Stimulated activated CD4-positive, alpha-beta T cell treated with anti-CD3 and anti-CD28 coated beads, Interleukin-1b, Interleukin-23, amount 100 ng/mL, for 4 hours (primary cell): ENCODE measurements at places on chromosomes 7 and 10.
A peak's percentile ranks its signal among the peaks of the same experiment; 100 is the strongest.

DNA sequence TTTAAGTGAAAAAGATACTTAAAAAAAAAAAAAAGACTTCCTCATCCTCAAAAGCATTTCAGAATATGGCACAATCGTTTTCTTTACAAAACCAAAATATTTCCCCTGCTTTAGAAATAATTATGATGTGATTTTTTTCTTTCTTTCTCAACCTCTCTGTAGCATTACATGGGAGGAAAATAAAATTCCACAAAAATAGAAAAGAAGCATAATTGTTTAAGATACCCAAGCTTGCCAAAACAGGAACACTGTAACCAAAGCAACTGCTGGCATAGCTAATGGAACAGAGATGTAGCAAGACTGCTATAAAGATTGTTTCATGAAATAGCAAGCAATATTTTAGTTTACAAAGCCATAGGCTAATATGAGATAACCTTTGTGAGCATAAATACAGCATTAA, 75.6 kb upstream of the GPR22 start:
- DNase-seq: no peak

DNA sequence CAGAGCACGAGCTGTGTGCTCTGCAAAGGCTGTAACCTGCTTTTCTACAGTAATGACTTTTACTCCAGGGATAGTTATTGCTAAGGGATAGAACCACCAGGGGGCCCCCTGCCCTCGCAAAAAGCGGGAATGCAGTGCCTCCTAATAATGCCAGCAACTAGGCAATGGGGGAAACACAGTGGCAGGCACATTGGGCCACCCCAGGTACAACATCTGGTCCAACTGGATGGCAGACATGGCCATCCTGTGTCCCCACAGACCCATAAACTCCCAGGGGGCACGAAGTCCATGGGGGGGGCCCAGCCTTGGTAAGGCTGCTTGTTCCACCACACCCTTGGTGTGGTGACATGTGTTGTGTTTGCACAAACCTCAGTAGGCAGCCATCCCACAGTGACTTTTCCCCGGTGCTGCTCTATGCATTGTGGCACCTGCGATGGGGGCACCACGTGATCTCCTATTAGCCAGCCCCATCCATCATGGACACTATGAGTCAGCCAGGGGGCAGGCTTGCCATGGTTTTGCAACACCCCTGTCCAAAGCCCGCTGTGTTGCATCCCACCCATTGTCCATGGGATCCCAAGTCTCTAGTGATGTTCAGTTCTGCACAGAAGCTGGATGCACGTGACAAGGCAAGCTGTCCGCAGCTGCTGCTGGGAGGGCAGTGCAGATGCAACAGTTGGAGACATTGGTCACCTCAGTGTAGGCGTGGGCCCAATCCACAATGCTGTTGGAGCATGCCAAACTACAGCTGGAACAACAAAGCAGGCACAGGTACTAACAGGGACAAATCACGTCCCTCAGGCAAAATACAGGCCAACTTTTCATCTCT, 84.0 kb downstream of the ANLN start:
- peak; percentile 3 for DNase-seq

GRCh38 chr7:134315679-134316538, 821 bp downstream of the SLC35B4 start:
- DNase-seq: peak; percentile 7

GRCh38 chr10:100838986-100839385, 73.8 kb upstream of the SLF2 start:
- DNase-seq: no peak

- DNase-seq: no peak
Observed at GRCh38 chr7:38903057-38903456, 5.9 kb downstream of the VPS41 start.

DNA sequence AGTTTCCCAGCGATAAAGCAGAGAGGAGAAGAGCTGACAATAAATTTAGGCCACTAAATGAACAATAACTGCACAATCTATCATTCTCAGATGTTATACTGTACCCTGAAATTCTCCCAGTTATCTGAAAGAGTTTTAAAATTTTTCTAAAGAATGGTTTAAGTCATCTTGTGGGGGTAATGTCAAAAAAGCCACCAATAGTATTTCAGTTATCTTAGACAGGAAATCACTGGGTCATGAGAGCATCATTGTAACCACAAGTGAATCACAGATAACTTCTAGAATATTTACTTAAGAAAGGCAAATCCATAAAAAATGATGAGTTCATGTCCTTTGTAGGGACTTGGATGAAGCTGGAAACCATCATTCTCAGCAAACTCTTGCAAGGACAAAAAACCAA, 147.1 kb downstream of the DNAJB9 start:
- no peak for DNase-seq

DNA sequence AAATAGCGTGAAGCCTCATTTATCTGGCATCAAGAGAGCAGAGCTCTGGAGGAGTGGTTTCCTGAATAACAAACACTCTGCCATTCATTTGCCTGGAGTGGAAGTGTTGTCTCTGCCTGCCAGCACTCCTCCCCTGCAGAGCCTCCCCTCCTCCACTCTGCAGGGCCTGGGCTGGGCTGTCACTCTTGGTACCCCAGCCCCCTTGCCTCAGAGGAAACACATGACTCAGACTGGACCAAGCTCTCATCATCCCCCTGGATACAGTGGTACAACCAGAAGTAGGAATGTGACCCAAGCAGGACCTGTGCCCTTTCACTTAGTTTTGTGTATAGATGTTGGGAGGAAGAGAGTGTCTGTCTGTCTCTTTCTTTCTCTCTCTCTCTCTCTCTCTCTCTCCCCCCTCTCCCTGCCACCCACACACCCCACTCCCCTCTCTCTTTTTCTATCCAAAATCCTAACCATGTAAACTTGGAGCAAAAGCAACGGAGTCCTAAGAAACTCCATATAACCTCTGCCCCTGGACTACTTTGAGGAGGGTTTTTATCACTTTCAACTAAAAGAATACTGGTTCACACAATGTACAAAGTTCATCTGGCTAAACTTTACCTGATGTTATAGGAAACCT, 43.9 kb downstream of the DOCK4 start:
- no peak for DNase-seq

GRCh38 chr10:79084012-79084971, 15.5 kb downstream of the ZMIZ1 start:
- DNase-seq: no peak
